ENCODE measurements at places on chromosomes 2 and 18. TPM values are rescaled to one million over a fixed set of nuclear protein-coding genes. Genes with fewer than 3 reads are reported as not detected.

Gene TEKT4
- total RNA-seq, result not detected

Gene EVA1A
- total RNA-seq, result 18.2 TPM

Gene SERPINB10
- not detected for total RNA-seq

Gene IL36RN
- 0.59 TPM for total RNA-seq

Gene CNTNAP5
- not detected for total RNA-seq

Gene CXCR4
- 0.65 TPM for total RNA-seq

Gene CNPPD1
- total RNA-seq, result 40.0 TPM

Gene TMEM247
- total RNA-seq, result not detected

Gene CKAP2L
- 14.2 TPM for total RNA-seq

Gene RTKN
- 29.5 TPM for total RNA-seq

Gene ACMSD
- total RNA-seq, result not detected

Gene ZSCAN30
- 0.71 TPM for total RNA-seq

Gene TFCP2L1
- total RNA-seq, result 0.95 TPM

Gene FAM110C
- 0.06 TPM for total RNA-seq

Gene RNF144A
- 7.6 TPM for total RNA-seq

Gene IL36B
- not detected for total RNA-seq

Gene NGEF
- 16.5 TPM for total RNA-seq

All from A549 treated with RU486 at 1 μM for 4 hours (cell line).